T-helper 17 cell (primary cell): ENCODE measurements at places on chromosomes 7 and 10. TPM values are rescaled to one million over a fixed set of nuclear protein-coding genes. Genes with fewer than 3 reads are reported as not detected.

DNA sequence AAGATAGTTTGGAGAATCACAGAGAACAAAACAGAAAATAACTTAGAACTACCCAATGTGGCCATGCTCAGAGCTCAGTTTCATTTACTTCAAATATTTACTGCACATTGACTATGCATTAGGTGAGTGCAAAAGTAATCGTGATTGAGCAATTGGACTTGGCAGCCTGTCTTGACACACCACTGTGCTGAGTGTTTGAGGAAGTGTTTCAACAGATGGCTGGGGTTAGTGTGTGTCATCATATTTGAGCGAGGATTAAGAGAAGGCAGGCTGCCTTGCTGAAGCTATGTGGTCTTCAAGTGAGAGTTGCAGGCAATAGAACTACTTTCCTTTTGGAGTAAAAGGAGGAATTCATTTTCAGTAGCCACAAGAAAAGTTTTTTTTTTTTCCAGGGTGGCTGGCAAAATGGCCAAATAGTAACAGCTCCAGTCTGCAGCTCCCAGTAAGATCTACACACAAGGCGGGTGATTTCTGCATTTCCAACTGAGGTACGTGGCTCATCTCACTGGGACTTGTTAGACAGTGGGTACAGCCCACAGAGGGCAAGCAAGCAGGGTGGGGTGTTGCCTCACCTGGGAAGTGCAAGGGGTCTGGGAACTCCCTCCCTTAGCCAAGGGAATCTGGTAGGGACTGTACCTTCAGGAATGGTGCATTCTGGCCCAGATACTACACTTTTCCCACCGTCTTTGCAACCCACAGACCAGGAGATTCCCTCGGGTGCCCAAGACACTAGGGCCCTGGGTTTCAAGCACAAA is 37.6 kb downstream of the AKR1C4 start:
- no peak for DNase-seq

ITIH2 gene
- total RNA-seq, result not detected

GRCh38 chr10:124672181-124672638 is 72.0 kb downstream of the FAM53B start:
- DNase-seq, result no peak

DNA sequence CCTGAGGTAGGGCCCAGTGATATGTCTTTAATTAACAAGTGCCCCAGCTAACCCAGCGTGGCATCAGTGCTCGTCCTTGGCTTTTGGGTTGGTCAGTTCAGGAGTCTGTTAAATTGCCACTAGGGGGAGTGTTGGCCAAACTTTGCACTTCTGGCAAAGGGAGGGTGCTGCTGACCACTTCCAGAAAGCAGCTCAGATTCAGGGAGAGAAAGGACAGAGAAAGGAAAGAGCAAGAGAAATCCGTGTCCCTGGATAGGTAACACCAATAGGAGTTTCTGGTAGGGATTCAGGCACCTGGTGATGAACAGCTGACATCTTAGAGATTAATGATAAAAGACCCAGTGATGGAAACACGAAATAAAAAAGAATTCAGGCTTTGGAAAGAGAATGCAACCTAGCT is 243.1 kb upstream of the AOAH start:
- DNase-seq, result no peak

DNA sequence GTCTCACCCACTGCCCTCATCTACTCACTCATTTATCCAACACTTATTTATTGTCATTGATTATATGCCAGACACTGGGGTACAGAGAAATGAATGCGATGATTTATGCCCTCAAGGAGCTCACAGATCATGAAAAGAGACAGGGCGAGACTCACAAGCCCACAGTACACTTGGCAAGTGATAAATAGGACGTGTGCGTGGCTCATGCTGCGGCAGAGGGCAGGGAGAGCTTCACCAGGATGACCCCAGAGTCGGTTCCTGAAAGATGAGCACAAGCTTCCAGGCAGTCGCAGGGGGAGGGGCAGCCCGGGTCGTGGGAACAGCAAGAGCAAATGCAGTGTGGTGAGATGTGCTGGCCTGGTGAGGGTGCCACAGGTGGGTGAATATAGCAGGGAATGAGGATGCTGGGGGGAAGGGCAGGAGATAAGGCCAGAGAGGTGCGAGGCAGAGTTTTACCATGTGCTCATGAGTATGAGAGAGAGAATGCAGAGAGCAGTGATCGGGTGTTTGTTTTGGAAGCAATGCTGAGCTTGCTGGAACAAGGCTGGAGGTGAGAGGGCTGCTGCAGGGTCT is 70.9 kb downstream of the ATXN7L1 start:
- no peak for DNase-seq

GPRIN2 gene
- not detected for total RNA-seq

GRCh38 chr10:6579904-6580278 is at the start of gene PRKCQ:
Gene PRKCQ (minus strand): TSS chr10:6580276. CDS start chr10:6515135, 65,141 bp downstream.
- DNase-seq, result no peak

GRCh38 chr10:17001297-17001744 is 128.3 kb downstream of the CUBN start:
- DNase-seq, result no peak

BTBD16 gene
- total RNA-seq, result not detected

GRCh38 chr10:122354383-122354782 is 20.1 kb upstream of the PLEKHA1 start:
- DNase-seq, result no peak

GRCh38 chr10:26048756-26049155 is 114.7 kb downstream of the MYO3A start:
- no peak for DNase-seq

DNA sequence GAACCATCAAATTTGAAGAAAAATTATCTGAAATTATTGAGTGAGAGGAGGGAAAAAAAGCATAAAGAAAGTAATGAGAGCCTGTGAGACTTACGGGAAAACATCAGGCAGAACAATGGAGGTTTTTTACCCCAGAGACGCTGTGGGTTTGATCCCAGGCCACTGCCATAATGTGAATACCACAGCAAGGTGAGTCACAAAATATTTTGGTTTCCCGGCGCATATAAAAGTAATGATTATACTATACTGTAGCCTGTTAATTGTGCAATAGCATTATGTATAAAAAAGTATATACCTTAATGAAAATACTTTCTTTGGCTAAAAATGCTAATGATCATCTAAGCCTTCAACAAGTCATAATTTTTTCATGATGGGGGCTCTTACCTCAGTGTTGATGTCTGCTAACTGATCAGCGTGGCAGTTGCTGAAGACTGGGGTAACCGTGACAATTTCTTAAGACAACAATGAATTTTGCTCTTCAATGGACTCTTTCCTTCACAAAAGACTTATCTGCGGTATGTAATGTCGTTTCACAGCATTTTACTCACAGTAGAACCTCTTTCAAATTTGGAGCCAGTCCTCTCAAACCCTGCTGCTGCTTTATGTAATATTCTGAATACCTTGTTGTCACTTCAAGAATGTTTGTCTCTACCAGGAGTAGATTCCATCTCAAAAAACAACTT is 97.0 kb upstream of the FAM20C start:
- DNase-seq, result no peak

- no peak for DNase-seq
Measured at GRCh38 chr7:53315981-53316380, 280.5 kb downstream of the POM121L12 start.

GRCh38 chr10:100749309-100750217 is 4.2 kb downstream of the PAX2 start:
- no peak for DNase-seq

- no peak for DNase-seq
Measured at GRCh38 chr10:29273478-29273877, 15.4 kb upstream of the LYZL1 start.

NKX1-2 gene
- not detected for total RNA-seq

DNA sequence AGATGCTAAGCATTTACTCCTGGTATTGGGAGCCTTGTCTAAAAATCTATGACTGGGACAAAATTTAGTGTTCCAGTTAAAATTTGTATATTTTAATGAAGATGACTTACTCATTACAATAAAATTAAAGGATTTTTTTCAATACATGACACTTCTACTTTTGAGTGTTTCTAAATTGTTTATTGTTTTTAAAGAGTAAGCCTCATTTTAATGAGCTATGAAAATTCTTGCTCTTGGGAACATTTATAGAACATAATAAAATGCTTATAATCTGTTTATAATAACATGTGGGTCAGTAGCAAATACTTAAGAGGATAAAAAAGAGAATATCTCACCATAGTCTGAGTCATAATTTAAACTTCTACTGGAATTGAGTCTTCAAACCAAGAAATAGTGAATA is 149.5 kb downstream of the PLCE1 start:
- DNase-seq, result no peak

GRCh38 chr10:18601321-18601720 is 50.1 kb downstream of the NSUN6 start:
- DNase-seq, result no peak

DNA sequence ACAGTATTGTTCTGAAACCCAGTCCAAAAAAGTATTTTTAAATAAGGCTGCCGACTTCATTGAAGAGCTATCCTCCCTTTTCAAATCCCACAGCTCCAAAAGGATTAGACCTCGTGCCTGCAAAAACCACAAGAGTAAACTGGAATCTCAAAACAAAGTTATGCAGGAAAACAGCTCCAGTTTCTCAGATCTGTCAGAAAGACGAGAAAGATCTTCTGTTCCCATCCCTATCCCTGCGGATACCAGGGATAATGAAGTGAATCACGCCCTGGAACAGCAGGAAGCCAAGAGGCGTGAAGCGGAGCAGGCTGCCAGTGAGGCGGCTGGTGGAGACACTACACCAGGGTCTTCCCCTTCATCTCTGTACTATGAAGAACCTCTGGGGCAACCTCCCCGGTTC is 12.6 kb downstream of the MYPN start:
- no peak for DNase-seq
